ENCODE measurements at places on chromosomes 2 and 18. TPM values are rescaled to one million over a fixed set of nuclear protein-coding genes. Genes with fewer than 3 reads are reported as not detected.

The STAT4 gene
- polyA plus RNA-seq: 11.4 TPM

The CD207 gene
- polyA plus RNA-seq: not detected

The ACADL gene
- 31.5 TPM for polyA plus RNA-seq

The DRC1 gene
- 3.4 TPM for polyA plus RNA-seq

The CPLX4 gene
- polyA plus RNA-seq: 0.13 TPM

DNA sequence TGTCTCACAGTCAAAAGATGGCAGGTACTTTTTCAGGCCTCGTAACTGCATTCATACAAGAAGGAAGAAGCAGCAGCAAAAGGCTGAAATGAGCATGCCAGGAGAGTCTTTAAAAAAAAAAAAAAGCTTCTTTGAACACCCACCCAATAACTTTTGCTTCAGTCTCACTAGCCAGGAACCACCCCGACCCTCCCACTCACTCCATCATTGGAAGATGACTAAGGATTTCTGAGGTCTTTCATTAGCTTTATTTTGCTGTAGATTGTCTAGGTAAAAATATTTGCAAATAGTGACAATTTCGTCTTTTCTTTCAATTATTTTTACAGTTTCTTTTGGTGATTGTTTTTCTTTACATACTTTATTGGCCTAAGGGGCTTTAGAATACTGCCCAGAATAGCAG is 37.9 kb downstream of the RBBP8 start:
- no peak for DNase-seq

DNA sequence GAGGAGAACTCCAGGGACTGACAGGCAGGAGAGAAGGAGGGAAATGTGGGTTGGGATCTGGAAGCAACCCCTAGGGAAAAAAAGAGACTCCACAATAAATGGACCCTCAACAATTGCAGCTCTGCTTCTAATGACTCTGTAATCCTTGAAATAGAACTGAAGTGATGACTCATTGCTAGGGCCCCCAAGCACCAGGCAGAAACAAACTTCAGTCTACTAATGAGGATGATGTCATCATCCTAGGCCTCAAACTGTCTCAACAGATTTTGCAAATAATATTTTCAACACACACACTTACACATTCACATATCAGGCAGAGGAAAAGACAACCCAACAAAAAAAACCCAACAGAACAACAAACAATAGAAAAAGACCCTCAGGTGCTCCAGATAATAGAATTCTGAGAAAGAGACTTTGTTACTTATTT is 143.3 kb downstream of the HDAC4 start:
- no peak for DNase-seq

- DNase-seq: no peak
These were observed 1.2 kb downstream of the DLX1 start for GRCh38 chr2:172086241-172087206.

DNA sequence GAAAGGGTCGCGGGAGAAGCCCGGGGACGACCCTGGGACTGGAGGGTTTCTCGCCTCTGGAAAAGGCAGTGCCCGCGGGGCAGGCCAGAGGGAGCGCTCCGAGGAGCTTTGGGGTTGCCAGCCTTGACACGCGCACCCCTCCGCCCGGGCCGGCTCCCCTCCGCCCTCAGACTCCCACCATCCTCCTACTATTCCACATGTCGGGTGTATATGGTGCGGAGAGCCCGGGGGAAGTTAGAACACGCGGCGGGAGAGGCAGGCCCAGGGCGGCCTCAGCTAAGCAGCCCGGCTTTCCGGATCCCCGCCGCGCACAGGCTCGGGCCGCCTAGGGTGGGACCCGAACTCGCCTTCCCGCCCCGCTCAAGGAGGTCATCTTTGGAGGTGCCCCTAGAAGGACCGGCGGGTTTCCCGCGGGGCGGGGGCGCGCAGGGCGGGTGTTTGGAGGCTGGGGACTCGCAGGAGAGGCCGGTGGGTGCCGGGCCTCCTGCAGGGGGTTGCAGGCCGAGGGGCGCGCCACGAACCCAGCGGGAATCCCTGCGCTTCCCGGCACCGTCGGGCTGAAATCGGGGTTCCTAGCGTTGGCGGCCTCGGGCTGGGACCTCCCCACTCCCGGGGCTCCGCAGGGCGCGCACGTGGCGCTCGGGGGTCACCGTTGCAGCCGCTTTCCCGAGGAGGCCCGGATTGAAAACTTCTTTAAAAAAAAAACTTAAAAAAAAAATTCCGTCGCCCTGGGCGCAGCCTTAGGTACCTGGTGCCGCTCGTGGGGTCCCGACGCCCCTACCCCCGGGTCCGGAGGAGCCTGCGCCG is 3.7 kb downstream of the NFATC1 start:
- DNase-seq: no peak

DNA sequence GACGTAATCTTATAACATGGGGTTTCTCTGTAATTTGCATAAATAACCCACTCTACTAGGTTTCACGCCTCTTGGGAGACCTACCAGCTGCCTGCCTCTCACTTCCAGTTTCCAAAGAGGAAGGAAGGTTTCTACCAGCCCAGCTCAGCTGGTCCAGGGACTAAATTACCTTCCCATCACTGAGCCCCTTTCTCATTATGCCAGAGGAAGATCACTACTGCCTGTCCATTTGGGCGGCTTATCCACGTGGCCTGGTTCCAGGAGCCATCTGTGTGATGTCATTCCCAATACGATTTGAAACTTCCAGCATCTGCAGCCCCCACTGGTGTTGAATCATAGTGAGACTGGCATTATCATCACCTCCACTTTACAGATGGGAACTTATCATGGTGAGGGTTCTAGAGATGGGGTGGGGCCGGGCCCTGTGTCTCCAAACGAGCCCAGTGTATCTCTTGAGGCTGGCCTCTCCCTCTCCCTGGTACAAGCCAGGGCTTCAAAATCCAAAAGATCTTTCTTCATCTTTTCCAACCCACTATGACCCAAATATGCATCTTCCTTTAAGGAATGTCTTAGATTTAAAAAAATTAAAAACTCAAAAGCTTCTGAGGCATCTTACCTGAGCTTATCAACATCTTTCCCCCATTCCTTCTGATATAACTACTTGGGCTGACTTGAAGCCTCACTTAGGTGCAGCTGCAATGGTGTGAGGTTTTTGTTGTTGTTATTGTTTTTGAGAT is 140.8 kb downstream of the DDX1 start:
- DNase-seq: no peak

DNA sequence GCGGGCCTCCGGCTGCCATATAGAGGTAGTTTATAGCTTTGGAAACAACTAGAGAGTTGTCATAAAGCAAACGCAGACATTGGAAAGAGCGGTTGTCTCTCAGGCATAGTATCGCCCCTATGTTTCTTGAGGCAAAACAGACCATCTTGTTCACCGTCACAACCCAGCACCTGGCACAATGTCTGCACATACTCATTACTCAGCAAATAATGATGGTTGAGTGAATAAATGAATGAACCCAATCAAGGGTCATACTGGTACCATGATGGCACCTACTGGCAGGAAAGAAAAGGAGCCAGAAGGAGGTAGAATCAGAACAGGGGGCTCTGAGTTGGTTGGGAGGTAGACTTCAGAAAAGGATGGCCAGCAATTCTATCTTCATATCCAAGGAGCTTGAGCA is 118.5 kb downstream of the ANTXR1 start:
- no peak for DNase-seq

DNA sequence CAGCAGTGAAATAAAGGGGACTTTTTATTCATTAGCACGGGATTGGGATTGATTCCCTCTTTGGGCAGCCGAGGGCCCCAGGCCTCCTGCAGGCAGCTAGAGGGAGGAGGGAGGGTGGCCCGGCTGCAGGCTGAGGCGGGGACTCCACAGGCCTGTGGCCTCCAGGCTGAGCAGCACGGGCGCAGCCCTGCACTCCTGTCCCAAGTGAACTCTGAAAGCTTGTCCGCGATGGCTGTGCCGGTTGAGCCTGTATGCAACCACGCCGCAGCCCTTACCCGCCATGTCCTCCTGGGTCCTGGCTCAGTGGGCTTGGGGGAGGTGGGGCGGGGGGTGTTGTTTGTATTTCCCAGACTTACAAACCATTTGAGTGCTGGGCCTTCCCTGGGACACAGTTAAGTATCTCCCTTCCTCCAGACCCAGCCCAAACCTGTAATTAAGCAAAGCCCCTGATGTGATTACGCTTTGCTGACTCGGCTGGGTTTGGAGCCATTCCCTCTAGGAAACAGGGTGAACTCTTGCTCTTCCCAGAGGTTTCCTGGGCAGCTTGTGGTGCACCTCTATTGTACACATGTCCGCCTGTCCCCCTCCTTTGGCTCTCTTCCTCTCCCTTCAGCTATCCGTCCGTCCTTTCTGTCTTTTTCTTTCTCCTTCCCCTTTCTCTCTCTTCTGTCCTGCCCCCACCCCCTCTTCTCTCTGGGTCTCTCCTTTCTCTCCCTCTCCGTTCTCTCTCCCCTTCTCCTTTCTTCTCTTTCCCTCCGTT is 5.3 kb downstream of the GLI2 start:
- no peak for DNase-seq

- no peak for DNase-seq
These were observed 49.9 kb upstream of the RTN4 start for GRCh38 chr2:55099878-55100820.

DNA sequence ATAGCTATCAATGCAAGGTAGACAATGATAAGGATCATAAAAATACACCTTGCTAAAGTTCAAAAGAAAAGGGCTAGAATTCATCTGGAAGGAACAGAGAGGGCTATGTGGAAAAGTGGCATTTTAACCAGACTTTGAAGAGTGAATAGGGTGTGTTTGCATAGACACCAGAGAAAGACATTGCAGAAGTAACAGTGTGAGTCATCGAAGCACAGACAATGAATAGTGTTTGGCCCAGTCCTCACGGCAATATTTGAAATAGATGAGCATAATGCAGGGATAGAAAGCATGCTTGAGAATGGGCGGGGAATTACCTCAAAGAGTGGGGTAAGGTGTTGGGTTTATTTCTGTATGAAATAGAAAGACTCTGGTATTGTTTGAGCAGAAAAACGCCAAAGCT is 24.2 kb downstream of the MYT1L start:
- no peak for DNase-seq

DNA sequence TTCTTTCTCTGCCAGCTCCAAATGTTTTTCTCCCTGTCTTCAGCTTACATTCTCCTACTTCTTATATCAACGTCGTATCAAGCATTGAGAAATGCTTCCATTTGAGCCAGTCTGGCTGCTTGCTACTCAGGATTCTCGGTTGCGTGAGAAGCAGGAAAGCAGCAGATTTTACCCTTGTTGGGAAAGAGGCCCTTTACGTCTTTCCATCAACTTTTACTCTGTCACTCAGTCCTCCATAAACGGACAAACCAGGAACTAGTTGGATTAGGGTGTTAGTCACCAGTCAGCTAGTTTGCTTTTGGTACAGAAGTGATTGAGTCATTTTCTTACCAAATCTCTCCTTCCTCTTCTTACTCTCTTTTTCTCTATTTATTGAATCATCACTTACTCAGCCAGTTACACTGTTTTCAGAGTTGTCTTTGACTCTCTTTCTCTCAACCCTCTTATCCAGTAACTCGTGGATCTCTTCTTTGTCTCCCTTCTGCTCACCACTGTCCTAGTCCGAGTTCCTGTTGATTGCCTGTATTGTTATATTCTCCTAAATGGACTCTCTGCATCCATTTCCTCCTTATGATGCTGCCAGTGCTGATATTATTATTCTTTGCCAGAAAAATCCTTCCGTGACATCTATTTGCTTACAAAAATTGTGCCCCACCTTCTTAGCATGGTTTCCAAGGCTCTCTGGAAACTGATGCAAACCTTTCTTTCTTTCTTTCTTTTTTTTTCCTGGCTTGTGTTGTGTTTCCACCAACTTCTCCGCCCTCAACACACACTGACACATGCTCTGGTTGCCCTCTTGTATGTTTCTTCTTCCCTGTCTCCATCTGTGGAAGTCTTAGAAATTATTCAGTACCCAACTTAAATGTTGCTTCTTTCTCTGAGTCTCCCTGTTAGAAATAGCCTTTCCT is 61.5 kb downstream of the VRK2 start:
- no peak for DNase-seq

DNA sequence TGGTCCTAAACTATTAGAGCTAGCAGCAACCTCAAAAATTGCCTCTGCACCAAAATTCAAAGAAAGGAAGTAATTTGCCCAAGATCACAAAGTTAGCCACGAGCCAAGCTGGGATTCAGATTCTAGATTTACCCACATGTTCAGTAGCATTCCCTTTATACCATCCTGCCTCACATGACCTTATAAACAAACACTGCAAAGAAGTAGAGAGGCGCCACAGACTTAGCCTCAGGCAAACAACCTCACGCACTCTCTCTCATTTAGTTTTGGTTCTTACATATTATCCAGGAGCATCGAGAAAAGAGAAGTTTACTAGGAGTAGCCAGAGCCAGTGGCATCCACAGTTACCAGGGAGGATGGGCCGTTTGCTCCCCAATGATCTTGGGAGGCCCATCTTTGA is 226.6 kb downstream of the OSR1 start:
- DNase-seq: no peak

DNA sequence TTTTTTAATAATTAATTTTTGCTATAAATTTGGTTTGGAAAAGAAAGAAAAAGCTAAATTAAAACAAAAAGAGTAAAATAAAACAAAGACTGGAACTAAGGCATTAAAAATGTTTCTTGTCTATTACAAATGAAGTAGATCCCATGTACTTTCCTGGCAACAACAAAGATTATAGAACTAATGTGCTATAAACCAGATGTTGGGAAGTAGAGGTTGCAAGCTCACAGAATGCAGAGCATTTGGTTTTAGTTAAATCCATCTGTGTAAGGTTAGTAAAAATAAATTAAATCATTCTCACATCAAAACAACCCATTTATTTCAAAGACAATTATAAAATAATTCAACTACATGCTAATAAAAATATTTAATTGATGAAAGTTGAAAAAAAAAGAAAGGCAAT is 157.2 kb upstream of the ZC3H15 start:
- DNase-seq: no peak

DNA sequence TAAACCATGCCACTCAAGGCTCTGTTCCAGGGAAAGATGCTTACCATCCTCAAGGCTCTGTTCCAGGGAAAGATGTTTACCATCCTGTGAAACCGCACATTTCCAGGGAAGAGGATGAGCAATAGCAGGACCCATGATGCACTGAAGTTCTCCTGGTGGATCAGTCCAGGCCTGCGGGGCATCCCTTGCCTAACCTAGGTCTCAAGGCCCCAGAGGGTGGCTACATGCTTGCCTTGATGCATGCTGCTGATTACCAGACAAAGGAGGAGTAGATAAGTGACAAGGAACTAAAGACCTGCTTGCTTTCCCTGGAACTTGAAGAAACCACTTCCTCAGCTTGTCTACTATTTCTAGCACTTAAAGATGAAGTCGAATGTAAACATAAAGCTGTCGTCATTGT is 111.0 kb upstream of the LINC00305 start:
- DNase-seq: no peak

DNA sequence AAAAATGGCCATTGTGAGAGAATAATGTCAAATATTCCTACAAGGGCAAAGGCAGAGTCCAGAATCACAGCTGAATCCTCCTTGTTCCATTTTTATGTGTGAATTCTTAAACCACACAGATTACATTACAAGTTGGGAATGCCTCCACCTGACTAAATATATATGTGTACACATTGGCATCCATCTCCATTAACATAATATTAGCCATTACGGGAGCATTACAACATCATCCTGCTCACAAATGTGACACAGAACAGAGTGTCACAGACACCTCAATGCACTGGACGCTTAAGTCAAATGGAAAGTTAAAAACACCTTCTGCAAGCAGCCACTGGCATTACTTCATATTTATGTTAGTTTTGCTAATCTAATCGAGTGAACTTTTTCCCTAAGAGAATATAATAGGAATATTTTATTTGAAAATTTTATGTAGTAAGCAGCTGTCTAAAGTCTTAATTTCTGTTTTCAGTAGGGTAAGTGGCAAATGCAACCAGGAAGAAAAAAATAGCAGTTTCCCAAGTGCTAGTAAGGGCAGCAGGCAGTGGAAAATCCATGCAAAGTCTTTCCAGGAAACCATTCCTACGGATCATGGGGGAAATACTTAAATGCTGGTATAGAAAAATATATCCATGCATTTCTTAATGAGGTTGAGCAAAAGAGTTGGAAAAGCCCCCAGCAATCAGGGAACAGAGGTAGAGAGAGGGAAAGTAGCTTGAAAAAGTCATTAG is 255.6 kb downstream of the OSR1 start:
- no peak for DNase-seq
